ENCODE measurements at places on chromosomes 3 and 15.
A peak's percentile ranks its signal among the peaks of the same experiment; 100 is the strongest.

- H3K27me3 ChIP-seq, result no peaks in the 10 kb centered on the region
- H3K4me1 ChIP-seq, result peaks cover 24% of the 10 kb centered on the region
- no peaks in the 10 kb centered on the region for H3K36me3 ChIP-seq
Observed at GRCh38 chr3:194326968-194327217, 24.2 kb downstream of the CPN2 start.

GRCh38 chr15:90388462-90389380, 679 bp downstream of the IQGAP1 start:
- no peaks in the 10 kb centered on the region for H3K27me3 ChIP-seq
- H3K4me1 ChIP-seq, result peaks cover 44% of the 10 kb centered on the region
- peak overlapping the region; percentile 98 for H3K27ac ChIP-seq
- peaks cover 8% of the 10 kb centered on the region for H3K36me3 ChIP-seq

GRCh38 chr15:76905855-76906254, 715 bp upstream of the SCAPER start:
- H3K4me1 ChIP-seq, result peaks cover 27% of the 10 kb centered on the region
- peak overlapping the region; percentile 80 for H3K4me3 ChIP-seq
- no peak for DNase-seq
- no peaks in the 10 kb centered on the region for H3K36me3 ChIP-seq
- no peaks in the 10 kb centered on the region for H3K27me3 ChIP-seq

DNA sequence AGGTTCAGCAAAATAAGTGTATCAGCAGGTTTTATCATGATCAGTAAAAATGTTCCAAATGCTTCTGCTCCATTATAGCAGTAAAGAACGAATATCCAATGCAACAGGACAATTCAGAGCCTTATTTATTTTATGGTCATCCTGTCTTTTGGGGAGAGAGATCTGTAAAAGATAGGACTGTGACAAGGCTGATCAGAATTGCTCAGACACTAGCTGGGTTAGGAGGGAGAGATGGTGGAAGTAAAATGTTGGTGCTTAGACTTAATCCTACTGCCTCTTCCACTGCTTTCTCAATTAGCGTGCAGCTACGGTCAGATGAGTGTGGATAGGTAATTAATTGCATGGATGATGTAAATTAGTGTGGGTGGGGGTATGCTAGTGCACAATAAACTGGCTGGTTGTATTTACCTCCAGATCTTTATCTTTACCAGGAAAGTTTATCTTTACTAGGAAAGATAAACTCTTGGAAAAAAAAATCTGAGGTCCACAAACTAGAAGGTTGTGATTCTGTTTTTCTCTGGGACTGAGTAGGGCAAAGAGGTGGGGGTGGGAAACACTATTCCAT, 2.2 kb downstream of the EID1 start:
- H3K4me3 ChIP-seq, result no peak overlapping the region
- peaks cover 19% of the 10 kb centered on the region for H3K4me1 ChIP-seq
- no peak for DNase-seq
- H3K27ac ChIP-seq, result no peak overlapping the region
- H3K36me3 ChIP-seq, result no peaks in the 10 kb centered on the region

DNA sequence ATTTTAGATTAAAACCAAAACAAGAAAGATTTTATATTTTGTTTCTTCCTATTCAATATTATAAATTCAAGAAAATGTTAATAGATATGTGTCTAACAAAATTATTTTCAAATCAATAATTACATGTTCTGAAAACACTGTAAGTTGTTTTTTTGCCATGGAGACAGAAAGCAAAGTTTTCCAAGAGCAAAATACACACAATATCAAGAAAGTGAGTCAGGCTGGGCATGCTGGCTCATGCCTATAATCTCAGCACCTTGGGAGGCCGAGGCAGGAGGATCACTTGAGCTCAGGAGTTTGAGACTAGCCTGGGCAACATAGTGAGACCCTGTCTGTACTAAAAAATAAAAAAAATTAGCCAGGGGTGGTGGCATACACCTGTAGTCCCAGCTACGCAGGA, 71.7 kb downstream of the TTC23 start:
- peaks cover 75% of the 10 kb centered on the region for H3K4me1 ChIP-seq
- H3K27me3 ChIP-seq, result no peaks in the 10 kb centered on the region
- no peaks in the 10 kb centered on the region for H3K36me3 ChIP-seq
- H3K27ac ChIP-seq, result peak overlapping the region; percentile 99
- DNase-seq, result no peak

DNA sequence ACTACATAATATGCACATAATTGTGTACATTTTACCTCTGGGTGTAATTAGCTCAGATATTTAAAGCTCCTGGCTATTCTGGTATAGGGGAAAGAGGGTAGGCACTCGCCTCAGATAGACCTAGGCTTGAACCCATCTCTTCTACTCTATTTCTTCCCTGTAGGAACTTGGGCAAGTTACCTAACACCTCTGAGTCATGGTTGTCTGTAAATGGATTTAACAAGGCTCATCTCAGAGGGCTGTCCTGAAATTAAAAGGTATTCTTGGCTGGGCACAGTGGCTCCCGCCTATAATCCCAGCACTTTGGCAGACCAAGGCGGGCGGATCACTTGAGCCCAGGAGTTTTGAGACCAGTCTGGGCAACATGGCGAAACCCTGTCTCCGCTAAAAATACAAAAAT, 30.7 kb downstream of the NANOGP8 start:
- H3K27ac ChIP-seq, result no peak overlapping the region
- no peak for DNase-seq
- no peaks in the 10 kb centered on the region for H3K27me3 ChIP-seq
- H3K4me3 ChIP-seq, result no peak overlapping the region

GRCh38 chr3:128629936-128630335, 20.7 kb downstream of the RPN1 start:
- H3K4me3 ChIP-seq, result no peak overlapping the region
- H3K4me1 ChIP-seq, result no peaks in the 10 kb centered on the region
- DNase-seq, result no peak
- H3K36me3 ChIP-seq, result peaks cover 97% of the 10 kb centered on the region
- H3K27ac ChIP-seq, result no peak overlapping the region

DNA sequence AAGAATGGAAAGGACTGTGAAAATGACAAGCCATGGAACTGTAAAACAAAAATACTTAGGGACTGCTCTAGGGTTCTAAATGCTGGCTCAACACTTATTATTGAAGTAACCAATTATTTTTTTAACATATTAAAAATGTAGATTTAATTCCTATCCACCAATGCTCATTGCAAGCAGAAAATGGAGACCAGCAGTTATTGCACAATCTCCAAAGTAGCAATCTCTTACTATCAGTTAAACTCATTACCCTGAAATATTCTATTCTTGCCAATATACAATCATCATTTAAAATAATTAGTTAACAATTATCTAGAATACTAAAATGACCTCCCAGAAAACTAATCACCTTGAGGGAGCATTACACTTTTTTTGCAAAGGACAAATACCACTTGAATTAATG, 499.8 kb downstream of the NAALADL2 start:
- no peak for DNase-seq
- no peaks in the 10 kb centered on the region for H3K4me1 ChIP-seq
- no peaks in the 10 kb centered on the region for H3K36me3 ChIP-seq
- no peak overlapping the region for H3K27ac ChIP-seq
- H3K27me3 ChIP-seq, result no peaks in the 10 kb centered on the region
- H3K4me3 ChIP-seq, result no peak overlapping the region

GRCh38 chr15:40770147-40770721, 454 bp downstream of the C15orf62 start:
- no peaks in the 10 kb centered on the region for H3K27me3 ChIP-seq
- peaks cover 35% of the 10 kb centered on the region for H3K4me1 ChIP-seq
- H3K4me3 ChIP-seq, result no peak overlapping the region
- DNase-seq, result no peak
- peak overlapping the region; percentile 42 for H3K27ac ChIP-seq

All from esophagus muscularis mucosa (tissue), 4 donors.